Ascending aorta (tissue), 2 donors: ENCODE measurements at places on chromosomes 13 and 19.
A peak's percentile ranks its signal among the peaks of the same experiment; 100 is the strongest.

DNA sequence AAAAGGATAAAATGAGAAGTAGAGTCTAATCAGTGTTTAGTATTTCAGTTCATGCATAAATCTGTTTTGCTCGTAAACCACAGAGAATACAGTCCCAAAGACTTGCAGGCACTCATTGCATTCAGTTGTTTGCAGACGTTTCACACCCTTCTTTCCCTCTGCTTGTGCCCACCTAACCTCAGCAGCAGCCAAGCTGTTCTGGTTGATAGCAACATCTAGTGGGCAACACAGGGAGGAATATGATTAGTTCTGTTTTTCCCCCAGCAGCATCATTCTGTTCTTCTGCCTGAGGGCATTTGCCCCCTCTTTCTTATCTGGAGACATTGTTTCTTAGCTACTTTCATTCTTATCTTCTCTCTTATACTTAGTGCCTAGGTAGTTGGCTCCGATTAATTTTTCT is 135.6 kb downstream of the PAN3 start:
- no peak for DNase-seq

- no peak for DNase-seq
Observed at GRCh38 chr19:39553082-39553652, 13.2 kb upstream of the EID2 start.

GRCh38 chr19:33890569-33890968 is 93.9 kb downstream of the KCTD15 start:
- no peak for DNase-seq

DNA sequence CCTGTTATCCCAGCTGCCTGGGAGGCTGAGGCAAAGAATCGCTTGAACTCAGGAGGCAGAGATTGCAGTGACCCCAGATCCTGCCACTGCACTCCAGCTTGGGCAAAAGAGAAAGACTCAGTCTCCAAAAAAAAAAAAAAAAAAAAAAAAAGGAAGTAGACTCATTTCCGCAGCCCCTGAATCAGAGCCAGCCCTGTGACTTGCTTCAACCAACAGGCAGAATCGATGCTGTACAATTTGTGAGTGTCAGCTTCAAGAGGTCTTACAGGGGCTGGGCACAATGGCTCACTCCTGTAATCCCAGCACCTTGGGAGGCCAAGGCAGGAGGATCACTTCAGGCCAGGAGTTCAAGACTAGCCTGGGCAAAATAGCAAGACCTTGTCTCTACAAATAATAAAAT is 12.8 kb downstream of the ANKRD27 start:
- DNase-seq, result no peak

DNA sequence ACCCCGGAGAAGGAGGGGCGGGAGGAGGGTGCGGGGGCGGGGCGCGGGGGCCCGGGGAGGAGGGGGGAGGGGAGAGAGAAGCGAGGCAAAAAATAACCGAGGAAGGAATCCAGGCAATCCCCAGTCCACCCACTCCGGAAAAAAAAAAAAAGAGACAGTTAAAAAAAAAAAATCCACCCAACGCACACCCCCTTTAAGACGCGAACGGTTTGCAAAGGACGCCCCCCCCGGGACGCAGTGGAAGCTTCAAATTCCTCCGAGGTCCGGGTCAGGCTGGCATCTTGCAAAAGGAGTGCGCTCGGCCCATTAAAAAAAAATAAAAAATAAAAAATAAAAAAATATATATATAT is at the start of gene CACNA1A:
TSS of gene CACNA1A (minus strand) at position 9 of the 350 bp plus-strand sequence. CDS start 255 bp downstream, outside the sequence.
- no peak for DNase-seq

GRCh38 chr13:39056018-39056417 is 17.8 kb downstream of the NHLRC3 start:
- no peak for DNase-seq

DNA sequence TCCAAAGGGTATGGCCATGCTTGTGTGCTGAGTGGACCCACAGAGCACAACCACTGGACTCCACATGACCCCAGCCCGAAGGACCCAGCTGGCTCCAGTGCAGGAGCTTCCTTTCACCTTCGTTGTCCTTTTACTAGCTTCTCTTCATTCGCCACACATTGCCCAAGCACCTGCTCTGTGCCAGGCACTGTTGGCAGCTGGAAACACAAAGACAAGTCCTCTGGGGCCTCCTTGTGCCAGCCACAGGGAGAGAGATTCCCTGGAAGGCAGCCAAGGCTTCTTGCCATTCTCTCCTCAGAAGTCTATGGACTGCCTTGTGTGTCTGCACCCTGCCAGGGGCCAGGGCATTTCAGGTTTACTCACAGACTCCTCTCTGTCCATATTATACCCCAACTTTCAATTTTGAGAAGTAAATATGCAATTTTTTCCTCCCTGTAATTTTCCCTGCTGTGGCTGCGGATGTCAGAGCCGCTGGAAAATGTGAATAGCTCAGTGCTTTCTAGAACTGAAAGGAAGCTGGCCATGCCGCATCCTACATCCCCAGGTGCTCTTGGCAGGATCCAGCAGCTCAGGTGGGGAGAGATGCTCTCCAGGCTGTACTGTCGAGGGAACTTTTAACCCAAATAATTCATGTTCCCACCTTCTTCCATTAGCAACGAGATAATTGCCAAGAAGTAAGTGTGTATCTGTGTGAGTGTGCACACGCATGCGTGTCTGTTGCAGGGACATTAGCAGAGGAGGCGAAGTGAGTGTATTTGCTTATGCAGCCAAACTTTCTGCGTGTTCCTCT is 57.2 kb downstream of the CHST8 start:
- no peak for DNase-seq

DNA sequence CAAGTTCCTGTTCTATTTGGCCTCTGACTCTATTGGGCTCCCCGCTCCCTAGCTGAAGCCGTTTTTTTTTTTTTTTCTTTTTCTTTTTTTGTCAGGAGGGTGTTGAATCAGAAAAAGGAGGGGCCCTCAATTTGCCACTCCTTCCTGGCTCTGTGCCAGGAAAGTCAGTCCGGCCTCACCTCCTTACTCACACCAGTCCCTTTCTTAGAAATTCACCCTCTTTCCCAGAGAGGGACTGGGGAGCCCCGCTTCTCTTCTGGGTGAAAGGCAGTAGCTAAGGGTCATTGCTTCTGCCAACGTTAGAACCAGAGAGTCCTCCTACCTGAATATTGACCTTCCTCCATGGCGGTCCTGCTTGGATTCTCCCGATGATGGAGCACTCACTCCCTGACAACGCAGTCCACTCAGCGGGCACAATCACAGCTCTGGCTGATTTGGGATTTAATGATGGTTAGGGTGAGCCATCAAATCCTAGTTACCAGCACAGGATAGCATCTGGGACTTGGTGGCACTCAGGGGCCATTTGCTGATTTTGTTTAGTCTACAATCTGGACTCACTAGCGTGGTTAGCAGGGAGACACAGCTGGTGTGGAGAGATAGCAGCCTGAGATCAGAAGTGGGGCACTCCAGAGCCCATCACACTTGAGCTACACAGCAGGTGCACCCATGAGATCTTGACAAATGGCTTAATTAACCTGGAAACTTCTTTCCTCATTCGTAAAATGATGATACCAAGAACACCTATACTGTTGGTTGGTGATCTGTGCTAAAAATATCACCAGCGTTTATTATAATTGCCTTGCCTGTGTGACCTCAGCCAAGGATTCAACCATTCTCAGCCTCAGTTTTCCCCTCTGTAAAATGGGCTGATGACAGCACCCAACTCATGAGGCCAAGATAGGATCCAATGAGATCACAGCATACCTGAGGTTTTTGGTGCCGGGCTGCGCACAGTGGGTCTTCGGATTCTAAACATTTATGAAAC is 2.2 kb downstream of the FCER2 start:
- DNase-seq, result no peak

GRCh38 chr19:4639531-4640246 is 373 bp downstream of the TNFAIP8L1 start:
- DNase-seq, result no peak

GRCh38 chr13:20404488-20405222 is 121.0 kb downstream of the CRYL1 start:
- peak; percentile 31 for DNase-seq

DNA sequence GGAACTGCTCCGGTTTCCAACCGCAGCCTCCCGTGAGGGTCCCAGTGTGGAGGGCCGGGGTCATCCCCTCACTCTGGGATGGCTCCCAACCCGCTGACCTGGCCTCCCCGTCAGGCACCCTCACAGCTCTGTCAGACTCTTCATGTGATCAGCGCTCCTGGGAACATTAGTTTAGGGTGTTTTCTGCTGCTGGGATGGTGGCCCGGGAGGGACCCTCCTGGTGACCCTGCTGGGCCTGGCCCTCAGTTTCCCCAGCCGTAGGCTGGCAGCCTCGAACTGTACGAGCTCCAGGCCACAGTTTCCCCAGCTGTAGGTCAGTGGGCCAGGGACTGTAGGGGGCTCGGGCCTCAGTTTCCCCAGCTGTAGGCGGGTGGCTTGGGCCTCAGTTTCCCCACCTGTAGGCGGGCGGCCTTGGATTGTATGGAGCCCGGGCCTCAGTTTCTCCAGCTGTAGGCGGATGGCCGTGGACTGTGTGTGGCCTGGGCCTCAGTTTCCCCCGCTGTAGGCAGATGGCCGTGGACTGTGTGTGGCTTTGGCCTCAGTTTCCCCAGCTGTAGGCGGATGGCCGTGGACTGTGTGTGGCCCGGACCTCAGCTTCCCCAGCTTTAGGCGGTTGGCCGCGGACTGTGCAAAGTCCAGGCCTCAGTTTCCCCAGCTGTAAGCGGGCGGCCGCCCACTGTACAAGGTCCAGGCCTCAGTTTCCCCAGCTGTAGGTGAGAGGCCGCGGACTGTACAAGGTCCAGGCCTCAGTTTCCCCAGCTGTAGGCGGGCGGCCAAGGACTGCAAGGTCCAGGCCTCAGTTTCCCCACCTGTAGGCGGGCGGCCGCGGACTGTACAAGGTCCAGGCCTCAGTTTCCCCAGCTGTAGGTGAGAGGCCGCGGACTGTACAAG is 1.3 kb upstream of the PTBP1 start:
- no peak for DNase-seq

DNA sequence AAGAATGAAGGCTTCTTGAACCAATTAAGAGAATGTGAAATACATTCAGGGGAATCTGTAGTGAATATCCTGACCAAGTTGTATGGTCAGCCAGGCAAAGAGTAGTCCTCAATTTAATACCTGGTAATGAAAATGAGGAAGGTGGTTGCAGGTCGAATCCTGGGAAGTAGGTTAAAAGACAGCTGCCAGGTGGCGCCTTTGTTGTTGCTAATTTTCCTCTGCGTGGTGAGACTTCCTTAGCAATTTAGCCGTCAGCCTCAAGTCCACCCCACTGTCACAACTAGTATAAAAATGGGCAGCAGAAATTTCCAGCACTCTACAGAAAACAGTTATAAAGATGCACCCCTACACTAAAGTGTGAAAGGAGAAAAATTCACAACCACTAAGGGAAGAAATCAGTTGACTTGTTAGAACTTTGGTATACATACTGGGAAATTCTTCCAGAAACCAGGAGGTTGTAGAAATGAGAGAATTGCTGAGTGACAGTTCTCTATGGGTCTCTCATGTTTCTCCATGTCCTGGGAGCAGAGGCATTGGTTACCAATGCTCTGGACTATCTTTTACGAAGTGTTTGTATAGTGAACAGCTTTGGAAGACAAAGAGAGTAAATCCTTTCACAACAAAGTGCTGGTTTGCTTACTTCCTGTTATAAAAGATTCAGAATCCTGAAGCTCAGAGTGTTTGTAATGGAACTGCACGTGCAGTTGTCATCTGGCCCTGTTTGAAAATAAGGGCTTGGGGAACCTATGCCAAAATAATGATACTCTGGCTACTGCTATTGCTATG is 235.9 kb downstream of the NHLRC3 start:
- no peak for DNase-seq

DNA sequence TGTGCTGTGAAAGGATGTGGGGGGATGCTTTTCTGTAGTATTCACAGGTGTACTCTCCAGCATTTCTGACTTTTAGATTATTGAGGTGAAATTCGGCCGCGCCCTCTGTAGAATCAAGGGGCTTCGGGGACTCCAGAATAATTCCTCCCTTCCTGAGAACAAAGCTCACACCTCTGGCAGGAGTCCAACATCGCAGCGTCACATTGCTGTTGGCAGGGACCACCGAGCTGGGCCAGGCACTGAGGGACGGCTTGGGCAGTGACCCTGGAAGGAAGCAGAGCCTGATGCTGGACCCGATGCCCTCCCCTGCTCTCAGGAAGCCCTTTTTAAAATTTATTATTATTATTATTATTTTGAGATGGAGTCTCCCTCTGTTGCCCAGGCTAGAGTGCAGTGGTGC is 6.3 kb downstream of the TARM1 start:
- no peak for DNase-seq

GRCh38 chr19:6475321-6476108 is 6.1 kb downstream of the DENND1C start:
- DNase-seq, result no peak

DNA sequence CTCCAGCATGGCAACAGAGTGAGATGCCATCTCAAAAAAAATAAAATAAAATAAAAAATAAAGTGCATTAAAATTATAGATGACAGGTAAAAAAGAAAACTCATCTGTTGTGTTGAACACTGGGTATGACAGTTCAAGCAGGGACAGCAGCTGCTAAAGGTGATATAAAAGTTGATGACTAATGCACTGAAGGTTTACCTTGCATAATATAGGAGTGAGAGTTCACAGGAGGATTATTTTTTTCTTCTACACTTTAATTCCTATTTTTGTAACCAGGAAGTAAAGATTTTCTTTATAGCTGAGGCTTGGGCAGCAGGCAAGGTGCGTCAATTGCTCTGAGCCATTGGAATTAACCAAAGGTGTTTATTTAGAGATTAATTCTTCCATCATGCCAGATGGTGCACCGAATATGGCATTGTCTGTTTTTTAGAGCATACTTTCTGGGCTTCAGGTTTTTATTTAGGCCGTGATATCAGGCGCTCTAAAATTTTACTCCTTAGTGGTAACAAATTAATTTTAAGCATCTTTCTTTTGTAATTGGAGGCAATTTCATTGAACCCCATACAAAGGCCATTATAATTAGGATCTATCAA is 337.0 kb upstream of the SLC10A2 start:
- DNase-seq, result no peak

- no peak for DNase-seq
Observed at GRCh38 chr13:53499576-53500133, 471.0 kb downstream of the OLFM4 start.

DNA sequence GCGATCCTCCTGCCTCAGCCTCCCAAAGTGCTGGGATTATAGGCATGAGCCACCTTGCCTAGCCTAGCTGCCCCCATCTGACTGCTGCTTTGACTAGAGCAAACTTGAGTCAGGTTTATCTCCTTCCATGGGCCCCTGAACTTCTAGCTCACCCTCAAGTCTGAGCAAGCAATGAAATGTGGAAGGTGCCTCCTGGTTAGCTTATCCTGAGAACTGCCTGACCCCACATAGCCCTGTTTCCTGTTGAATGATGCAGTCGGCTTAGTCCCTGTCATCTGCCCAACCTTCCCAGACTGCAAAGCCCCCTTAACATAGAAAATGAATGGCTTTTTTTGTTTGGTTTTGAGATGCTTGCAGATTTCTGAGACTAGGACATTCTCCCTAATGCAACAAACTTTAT is 8.9 kb upstream of the TMEM160 start:
- DNase-seq, result no peak

- no peak for DNase-seq
Observed at GRCh38 chr13:110173247-110173818, 133.6 kb downstream of the COL4A1 start.

GRCh38 chr19:15810335-15810734 is 5.1 kb downstream of the OR10H1 start:
- no peak for DNase-seq
